ENCODE measurements at places on chromosomes 11 and 22.

- ATAC-seq = peak; percentile 25
Measured at GRCh38 chr22:35900483-35901168, 128.0 kb downstream of the RBFOX2 start.

DNA sequence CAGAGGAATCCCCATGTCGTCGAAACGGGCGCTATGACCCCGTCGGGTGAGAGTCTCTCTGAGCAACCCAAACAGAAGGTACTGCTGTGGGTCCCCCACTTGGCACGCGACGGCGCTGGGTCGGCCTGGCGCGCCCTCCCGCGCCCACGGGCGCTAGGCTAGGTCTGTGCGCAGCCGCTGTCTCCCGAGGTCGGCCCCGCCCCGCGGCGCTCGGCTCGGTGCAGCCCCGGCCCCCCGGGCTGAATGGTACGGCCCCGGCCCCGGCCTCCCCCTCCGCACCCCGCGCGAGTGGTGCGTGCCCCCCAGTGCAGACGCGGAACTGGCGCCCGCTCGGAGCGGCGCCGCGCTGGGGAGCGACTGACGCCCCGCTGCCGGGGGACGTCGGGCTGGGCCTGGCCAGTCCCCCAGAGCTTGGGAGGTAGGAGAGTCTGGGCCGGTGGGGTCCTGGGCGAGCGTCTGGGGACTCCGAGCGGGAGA, at the start of gene MADD:
Gene MADD (plus strand): TSS at position 305 of the 477 bp plus-strand sequence.
- peak; percentile 88 for ATAC-seq

DNA sequence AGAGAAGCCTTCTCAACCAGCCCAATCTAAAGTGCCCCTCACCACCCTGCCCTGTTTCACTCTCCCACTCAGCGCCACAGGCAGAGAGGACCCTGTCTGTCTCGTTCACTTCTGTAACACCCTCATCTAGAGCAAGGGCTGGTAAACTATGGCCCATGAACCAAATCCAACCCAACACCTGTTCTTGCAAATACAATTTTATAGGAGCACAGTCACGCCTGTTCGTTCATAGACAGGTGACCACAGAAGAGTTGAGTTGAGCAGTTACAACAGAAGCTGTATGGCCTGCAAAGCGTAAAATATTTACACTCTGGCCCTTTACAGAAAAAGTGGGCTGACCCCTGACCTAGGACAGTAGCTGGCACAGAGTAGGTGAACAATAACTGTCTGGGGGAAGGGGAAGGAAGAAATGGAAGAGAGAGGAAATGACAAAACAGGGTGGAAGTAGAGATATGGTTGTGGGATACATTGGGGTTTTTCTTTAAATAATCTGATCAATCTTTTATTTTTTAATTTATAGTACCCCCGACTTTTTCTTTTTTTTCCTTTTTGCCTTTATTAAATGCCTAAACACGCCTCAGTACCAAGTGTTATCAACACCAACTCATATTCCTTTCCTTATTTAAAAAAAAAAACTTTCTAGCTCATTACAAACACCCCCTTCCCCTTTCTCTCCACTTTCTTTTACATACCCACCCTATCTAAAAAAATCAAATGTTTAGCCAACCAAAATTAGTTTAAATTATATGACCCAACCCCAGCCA, 20.9 kb downstream of the SERPIND1 start:
- ATAC-seq = no peak

- ATAC-seq = no peak
Measured at GRCh38 chr11:63603180-63603518, 11.1 kb downstream of the PLAAT3 start.

DNA sequence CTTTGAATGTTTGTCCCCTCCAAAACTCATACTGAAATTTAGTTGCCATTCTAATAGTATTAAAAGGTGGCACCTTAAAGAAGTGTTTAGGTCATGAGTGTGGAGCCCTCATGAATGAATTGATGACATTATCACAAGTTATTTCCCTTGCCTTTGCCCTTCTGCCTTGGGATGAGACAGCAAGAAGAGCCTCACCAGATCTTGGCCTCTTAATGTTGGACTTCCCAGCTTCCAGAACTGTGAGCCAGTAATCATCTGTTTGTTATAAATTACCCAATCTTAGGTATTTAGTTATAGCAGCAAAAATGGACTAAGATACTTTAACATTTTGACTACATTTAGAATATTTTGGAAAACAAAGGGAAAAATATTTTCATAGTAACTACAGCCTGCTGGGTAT, 371.0 kb downstream of the JRKL start:
- no peak for ATAC-seq

DNA sequence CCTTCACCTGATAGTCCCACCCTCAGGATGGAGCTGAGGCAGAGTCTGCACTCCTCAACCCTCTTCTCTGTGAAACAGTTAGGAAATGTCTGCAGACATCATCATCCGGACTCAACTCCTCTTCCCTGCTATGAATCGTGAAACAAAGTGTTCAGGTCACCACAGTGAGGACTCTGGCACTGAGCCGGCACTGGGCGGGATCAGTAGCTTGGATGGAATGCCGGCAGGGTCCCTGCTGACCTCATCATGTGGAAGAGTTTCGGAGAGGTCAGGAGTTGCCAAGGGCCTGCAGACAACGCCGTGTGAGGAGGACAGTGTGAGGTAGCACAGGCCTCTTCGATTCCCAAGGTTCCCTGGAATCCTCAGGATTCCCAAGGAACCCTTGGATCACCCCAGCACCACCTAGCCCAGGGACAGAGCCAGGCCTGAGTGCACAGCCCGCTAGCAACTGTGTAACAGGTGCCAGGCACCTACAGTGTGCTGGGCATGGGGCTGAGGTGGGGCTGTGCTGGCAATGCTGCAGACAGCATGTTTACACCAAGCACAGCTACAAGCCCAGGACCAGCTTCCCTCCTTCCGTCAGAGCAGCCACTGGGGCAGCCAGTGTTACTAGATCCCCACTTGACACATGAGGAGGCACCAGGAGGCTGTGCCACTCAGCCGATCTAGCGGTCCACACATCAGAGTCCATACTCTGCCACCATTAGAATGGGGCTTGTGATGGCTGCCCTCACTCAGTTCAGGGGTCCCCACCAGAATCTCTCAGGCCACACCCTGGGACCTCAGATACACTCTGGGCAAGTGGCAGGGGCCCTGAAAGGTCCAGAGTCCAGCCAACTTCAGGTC, 693 bp upstream of the LINC01488 start:
- ATAC-seq = no peak

DNA sequence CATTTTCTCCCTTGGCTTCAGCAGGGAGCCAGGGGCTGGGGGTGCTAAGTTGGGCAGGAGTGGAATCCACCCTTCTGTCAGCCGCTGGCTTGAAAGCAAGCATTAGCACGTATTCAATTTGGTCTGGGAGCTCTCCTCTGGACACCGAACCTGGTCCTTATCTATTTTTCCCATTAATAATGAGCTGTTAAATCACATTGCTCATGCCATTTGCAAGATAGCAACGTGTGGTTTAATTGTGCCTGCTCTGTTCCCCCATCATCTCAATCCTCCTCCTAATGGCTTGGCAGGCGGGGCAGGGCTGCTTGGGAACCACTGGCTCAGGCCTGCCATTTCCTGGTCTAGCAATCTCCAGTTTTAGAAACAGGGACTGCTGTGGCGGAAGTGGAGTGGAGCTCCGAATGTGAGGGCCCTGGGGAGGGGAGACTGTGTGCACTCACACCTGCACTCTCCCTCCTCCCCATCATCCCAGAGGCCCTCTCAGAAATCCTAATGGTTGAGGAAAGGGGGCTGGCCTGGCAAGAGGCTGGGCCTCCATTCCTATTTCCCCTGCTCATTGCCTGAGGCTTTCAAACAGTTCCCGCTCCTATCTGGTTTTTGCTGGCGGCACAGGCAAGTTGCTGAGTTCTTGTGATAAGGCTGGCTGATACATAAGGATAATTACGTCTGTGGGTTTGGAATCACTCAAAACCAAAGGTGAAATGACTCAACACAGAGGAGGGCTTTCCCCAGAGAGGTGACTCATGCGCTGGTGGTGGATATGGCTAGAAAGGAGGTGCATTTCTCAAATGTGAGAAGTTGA, 201.2 kb upstream of the E2F8 start:
- peak; percentile 84 for ATAC-seq

DNA sequence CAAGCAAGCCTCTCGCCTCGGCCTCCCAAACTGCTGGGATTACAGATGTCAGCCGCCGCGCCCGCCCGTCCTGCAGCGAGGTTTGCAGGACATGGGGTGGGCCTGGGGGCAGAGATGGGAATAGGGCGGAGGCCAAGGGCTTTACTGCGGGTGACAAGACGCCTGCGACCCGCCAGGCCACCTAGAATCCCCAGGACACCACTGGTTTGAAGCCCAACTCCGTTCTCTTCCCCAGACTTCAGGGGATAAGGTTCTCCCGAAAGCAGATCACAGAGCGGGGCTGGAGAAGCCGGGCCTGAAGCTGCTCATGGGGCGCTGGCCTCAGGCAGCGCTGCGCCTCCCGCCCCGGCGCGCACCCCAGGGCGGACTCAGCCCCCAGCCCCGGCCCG, 354 bp downstream of the POLR2L start:
- ATAC-seq = peak; percentile 52

DNA sequence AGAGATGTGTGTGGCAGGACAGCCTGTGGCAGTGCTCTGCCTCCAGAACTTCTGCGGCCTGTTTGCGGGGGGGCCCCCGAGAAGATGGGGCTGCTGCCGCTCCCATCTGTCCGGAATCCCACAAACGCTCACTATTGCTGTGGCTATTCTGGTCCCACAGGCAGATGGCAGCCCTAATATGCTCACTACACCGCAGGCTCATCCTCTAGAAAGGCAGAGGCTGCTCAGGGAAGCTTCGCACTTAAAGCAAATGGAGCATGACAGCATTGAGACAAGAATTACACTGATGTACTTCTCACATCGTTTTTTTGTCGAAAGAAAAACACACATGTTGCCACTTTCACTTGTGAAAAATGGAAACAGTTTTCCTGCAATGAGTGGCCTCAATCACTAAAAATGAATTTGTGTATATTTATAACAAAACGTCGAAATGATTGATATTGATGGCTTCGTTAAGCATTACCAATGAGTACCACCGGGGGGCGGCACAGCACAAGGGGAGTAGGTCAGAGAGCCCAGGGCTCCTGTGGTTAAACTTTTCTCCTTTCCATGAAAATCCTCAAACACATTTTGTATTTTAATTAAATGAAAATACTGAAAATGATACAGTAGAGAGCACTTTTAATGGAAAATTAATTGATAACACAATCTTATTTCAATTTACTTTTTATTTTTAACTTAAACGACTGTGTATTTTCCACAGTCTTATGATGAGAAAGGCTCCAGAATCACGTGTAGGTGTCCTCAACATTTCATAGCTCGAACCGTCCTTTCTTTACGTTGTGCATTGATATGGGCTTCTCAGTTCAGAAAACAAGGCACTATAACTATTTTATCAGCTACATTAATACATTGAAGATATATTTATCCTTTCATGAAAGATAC, 69.1 kb downstream of the CTTN start:
- ATAC-seq = no peak

DNA sequence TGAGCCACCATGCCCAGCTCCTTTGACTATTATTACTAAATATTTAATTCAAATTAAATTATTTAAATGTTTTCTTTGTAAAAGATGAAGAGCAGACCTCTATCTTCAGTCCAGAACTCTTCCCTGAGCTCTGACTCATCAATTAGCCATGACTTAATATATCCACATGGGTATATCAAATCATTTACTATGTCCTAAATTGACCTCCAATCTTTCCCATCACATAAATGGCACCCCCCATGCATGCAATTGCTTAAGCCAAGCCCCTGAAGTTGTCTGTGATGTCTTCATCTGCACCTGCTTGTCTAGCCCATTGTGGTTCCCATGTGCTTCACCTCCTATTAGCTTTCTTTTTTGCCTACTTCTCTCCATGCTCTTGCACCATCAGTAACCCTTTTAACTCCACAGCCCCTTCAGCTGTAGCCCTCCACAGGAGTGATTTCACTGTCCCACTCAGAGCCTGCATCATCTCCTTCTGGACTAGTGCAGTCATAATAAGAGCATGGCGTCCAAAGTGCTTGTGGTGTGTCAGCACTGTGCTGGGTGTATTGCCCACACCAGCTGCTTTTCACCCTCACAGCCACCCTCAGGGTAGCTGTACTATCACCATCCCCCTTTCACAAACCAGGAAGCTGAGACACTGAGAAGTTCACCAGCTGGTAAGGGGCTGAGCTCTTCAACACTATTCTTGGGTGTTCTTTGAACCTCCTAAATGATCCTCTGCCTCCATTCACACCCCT, 11.8 kb upstream of the THY1 start:
- no peak for ATAC-seq

DNA sequence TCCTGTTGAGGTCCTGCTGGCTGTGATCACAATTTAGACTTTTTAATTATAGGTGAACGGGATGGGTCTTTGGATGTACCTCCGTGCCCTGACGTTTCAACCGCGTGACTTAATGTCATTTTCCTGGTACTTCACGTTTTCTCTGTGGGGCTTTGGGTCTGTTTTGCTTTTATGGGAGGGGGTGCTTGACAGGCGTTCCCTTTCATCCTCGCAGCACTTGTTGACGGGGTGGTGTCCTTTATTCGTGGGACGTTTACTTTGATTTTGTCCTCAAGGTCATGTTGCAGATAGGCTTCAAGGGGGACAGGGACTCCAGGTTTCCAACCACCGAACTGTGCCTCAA, 994 bp downstream of the PPP6R3 start:
- no peak for ATAC-seq

DNA sequence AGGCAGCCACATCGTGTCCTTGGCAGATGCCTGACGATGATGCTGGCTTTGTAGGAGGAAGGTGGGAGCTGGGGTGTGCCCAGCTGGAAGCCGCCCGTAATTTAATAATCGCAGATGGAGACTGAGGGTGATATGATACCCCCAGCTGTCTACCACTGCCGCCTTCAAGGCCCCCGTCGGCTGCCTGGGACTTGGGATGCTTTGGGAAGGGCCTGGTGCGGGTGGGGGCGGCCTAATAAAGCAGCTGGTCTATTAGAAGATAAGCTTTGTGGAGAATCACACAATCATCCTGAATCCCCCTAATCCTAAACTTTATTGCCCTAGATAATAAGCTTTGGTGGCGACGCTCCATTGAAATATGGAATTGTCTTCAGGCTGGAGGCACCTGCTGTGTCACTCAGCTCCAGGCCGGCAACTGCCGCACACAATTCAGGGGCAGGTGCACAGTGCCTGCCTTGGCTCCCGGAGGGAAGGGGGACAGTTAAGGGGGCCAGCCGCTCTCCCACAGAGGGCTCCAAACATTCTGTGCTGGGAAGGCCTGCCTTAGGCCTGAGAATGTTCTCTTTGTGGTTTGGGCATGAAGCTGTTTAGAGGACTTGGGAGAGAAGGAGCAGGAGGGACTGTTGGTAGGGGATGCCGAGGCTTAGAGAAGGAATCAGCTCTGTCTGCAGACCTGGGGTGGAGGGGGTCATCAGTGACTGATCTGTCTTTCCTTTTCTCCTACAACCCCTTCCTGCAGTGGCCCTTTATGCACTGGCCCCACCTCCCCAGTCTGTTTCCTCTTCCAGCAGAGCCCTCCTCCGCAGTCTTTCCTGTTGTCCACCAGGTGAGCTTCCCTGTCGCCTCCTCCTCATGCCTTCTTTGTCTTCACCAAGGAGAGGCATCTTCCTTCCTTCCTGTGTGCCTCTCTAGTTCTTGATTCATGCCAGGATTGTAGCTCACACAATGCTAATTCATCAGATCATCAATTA, 65.3 kb downstream of the ARL14EP start:
- no peak for ATAC-seq

GRCh38 chr11:35317253-35317652, 102.1 kb downstream of the SLC1A2 start:
- no peak for ATAC-seq

GRCh38 chr22:36756746-36757655, 18.9 kb downstream of the IFT27 start:
- no peak for ATAC-seq

GRCh38 chr11:73667891-73668290, 21.5 kb downstream of the PLEKHB1 start:
- no peak for ATAC-seq

All from activated CD4-positive, CD25-positive, alpha-beta regulatory T cell treated with anti-CD3 and anti-CD28 coated beads, Interleukin-2, amount 50 U/mL, for 24 hours (primary cell).